ENCODE measurements at places on chromosomes 16 and 17. TPM values are rescaled to one million over a fixed set of nuclear protein-coding genes. Genes with fewer than 3 reads are reported as not detected.

NOTUM gene
- total RNA-seq = 0.60 TPM

NECAB2 gene
- total RNA-seq = 4.6 TPM

SPATA22 gene
- not detected for total RNA-seq

CBX2 gene
- total RNA-seq = 111 TPM

TBC1D3L gene
- 61.8 TPM for total RNA-seq

EIF1 gene
- 622 TPM for total RNA-seq

NAGS gene
- 0.89 TPM for total RNA-seq

ABCA8 gene
- 0.44 TPM for total RNA-seq

FSCN2 gene
- 4.8 TPM for total RNA-seq

CSHL1 gene
- total RNA-seq = not detected

All from progenitor cell of endocrine pancreas (in vitro differentiated cells).